HuH-7 (cell line): ENCODE measurements at places on chromosomes 4 and X.

DNA sequence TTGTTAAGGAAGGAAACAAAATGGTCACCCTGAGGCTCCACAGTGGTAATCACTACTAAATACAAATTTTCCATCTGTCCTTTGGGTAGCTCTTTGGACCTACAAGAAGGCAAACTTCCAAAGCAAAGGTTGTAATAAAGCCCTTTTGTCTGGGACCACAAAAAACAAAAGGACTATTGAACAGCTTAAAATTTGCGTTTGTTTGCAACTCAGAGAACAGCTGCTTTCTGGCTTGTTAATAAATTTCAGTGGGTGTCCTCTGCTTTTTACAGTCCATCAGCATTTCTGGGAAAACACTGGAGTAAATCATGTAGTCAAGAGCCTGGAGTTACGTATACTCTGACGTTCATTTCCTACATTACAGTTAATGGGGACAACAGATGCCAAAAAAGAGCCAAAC is 439.7 kb upstream of the DIAPH2 start:
- DNase-seq: peak; percentile 1

- no peak for DNase-seq
Measured at GRCh38 chr4:63049726-63050125, 1359.5 kb downstream of the TECRL start.

- no peak for DNase-seq
Measured at GRCh38 chr4:26055855-26056254, 141.8 kb downstream of the SMIM20 start.

GRCh38 chrX:155009994-155010472 is 12.5 kb downstream of the F8 start:
- DNase-seq: no peak

DNA sequence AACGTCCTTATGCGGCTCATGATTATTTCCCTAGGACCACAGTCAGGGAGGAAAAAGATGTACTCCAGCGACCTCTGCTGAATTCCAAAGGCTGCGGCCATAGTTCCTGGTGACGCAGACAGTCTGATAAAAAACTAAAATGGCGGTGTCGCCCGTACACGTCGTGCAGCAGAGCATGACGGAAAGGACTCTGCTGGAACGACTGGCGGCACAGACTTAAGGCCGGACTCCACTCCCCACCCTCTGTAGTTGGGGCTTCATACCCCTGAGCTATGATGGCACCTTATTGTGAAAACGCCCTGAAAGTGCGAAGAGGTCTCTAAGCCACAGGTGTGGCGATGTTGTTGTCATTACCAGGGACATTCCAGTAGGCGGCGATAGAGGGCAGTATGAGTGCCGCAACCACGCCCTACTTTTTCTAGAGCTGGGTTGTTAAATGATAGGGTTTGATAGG is 90.0 kb upstream of the EDA2R start:
- peak; percentile 12 for DNase-seq

DNA sequence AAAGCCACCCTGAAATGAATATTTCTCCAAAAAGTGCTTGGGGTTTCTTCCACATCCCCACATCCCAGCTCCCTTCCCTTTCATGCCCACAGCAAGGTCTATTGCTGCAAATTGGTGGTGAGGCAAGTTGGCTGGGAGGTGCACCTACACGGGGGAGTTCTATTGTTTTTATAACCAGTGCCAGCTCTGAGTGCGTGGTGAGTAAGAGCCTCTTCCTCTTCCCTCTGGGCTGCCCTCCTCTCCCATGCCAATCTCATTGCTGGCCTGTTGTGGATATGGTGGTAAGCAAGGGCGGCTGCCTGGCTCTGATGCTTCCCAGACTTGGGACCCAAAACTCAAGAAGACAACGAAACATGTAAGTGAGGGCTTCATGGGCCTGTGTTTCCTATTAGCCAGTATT is 204.3 kb downstream of the SHROOM3 start:
- DNase-seq: no peak

GRCh38 chr4:137994853-137995252 is 247.3 kb downstream of the SLC7A11 start:
- DNase-seq: no peak

DNA sequence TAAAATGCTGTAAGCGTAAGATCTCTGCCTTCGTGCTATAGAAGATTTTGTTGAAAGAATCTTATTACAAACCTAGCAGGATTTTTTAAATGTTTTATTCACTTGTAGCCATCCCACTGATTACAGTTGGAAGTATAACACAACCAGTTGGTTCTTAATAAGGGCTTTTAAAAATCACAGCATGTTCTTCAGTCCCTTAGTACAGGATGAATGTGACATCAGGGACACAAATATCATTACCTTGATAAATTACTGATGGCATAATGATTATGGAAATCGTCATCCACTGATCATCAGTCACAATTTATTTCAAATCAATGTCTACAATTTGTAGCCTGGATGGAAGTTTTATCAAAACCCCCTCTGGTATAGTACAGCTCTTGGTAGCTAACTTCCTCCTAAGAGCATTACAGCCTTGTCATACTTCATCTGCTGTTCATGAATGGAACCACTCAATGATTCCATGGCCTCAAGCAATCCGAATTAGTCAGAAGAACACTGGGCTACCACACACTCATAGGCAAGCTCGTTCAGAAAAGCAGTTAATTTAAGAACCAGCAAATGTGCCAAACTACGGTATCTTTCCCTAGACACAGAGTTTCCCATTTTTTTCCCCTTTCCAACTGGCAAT is 389.2 kb upstream of the TENM3 start:
- no peak for DNase-seq

DNA sequence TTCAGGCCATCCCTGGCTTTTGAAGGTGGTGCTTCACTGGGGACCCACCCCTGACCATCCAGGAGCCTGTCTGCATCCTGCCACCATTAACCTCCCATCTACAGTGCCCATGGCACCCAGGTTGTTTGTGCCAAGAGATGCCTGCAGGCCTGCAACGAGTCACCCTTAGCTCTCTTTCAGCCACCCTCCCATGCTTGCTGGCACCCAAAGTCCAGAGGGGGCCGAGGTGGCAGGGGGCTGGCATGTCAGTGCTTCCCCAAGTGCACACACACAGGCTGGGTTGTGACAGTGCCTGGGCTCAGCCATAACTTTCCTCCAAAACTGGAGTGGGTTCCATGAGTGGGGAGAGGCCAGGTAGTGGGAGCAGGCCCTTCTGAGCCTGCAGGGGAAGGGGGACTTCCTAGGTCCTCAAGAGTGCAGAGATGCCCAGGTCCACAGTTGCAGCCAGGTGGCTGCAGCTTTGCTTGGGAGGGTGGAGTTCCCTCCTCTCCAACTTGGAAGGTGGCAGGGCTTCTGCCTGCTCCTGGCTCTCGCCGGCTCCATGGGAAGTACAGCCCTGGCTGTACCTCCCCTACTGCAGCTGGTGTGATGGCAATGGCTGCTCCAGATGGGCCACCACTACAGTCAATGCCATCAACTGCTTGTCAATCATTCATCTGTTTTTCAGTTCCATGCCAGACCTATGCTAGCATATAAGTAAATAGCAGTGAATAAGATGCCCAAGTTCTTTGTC is 235.9 kb upstream of the GIMD1 start:
- DNase-seq: no peak

GRCh38 chrX:135625995-135626394 is 87.4 kb upstream of the CT45A1 start:
- peak; percentile 9 for DNase-seq
